Stimulated activated CD4-positive, alpha-beta T cell treated with anti-CD3 and anti-CD28 coated beads, Interleukin-15, amount 100 ng/mL, for 1 hour (primary cell): ENCODE measurements at places on chromosomes 2 and 18.

- no peak for DNase-seq
Observed at GRCh38 chr2:137056704-137057103, 291.4 kb downstream of the THSD7B start.

- no peak for DNase-seq
Observed at GRCh38 chr2:216375286-216375685, 3.0 kb upstream of the MARCHF4 start.

GRCh38 chr2:159108181-159108893, 139.9 kb downstream of the TANC1 start:
- DNase-seq = no peak

GRCh38 chr2:160993654-160994061, 166.6 kb upstream of the TANK start:
- DNase-seq = no peak

DNA sequence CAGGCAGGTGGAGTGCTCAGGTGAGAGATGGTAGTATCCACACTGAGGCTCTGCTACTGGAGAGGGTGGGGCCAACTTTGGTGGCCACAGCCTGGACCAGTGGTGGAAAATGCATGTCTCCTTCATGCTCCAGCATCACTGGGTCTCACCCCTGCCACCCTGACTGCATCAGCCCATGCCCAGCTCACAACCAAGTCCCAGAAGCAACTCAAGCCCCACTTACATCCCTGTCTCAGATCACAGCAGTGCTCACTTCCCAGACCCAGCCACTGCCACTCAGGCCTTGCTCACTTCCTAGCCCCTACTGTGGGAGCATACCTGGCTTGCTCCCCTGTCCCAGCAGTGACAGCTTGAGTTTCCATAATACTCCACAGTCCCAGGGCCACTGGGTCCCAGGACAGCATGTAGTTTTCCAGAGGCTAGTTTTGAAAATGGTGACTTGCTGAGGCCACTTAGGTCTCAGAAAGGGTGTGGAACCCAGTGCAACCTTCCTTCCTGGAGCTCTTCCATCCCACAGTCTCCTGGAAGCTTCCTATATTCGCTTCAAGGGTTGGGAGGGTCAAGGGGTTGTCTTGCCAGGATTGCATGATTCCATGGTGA, 58.8 kb downstream of the GPC1 start:
- DNase-seq = no peak

GRCh38 chr2:121128741-121129659, 156.0 kb downstream of the TFCP2L1 start:
- no peak for DNase-seq

GRCh38 chr2:26017464-26018183, 16.3 kb upstream of the RAB10 start:
- no peak for DNase-seq
